ENCODE measurements at places on chromosomes 1 and 21. TPM values are rescaled to one million over a fixed set of nuclear protein-coding genes. Genes with fewer than 3 reads are reported as not detected.

The FAM72D gene
- 0.09 TPM for polyA plus RNA-seq

The NHLH1 gene
- polyA plus RNA-seq: 0.06 TPM

The SLAMF1 gene
- 0.19 TPM for polyA plus RNA-seq

The PCBP3 gene
- polyA plus RNA-seq: 0.51 TPM

The PPFIA4 gene
- 28.5 TPM for polyA plus RNA-seq

The HHIPL2 gene
- polyA plus RNA-seq: not detected

The BEND5 gene
- polyA plus RNA-seq: 9.1 TPM

The EBNA1BP2 gene
- 22.1 TPM for polyA plus RNA-seq

The LAMC2 gene
- 3.0 TPM for polyA plus RNA-seq

The HMCN1 gene
- 5.9 TPM for polyA plus RNA-seq

The RGS13 gene
- polyA plus RNA-seq: 0.15 TPM

The PAQR6 gene
- polyA plus RNA-seq: 0.39 TPM

The GUCA2B gene
- not detected for polyA plus RNA-seq

GRCh38 chr21:41477641-41478318 is 30.2 kb downstream of the TMPRSS2 start:
- no peak for DNase-seq

DNA sequence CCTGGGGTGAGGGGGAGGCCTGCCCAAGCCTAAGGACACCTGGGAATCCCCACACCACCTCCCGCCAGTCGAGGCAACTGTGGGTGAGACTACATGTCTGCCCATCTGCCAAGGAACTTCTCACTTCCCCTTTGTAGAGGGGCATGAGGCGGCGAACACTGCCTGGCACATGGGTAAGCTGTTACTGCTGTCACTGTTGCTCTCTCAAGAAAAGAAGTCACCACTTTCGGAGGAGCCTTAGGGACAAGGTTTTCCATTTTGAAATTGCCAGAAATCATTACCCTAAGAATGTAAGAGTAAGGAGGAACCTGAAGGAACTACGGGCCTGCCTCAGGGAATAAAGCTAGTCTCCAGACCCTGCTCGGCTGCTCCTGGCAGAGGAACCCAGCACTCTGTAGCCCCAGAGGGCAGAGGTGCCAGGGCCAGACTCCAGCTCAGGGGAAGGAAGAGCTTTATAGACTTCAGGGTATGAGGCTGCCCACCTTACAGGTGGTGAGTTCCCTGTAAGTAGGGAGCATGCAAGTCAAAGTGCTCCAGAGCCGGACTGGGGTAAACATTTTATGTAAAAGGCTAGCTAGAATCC is 23.3 kb downstream of the SLC2A1 start:
- no peak for DNase-seq

DNA sequence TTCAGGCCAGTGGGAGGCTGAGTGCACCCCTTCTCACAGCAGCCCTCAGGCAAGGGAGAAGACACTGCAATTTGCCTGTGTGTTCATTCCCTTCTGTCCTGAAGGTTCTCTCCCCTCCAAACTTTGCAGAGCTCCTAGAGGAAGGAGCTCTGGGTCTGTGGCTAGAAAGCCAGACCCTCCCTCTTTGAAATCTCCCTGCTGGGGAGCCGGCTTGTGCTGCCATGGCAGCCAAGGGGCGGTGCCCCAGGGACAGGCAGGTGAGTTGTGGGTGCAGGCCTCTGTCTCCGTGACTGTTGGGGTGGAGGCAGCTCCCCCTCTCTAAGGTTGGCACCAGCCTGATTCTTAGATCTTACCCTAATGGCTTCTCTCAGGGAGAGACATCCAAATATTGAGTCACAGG is 53.0 kb downstream of the OLFML2B start:
- no peak for DNase-seq

DNA sequence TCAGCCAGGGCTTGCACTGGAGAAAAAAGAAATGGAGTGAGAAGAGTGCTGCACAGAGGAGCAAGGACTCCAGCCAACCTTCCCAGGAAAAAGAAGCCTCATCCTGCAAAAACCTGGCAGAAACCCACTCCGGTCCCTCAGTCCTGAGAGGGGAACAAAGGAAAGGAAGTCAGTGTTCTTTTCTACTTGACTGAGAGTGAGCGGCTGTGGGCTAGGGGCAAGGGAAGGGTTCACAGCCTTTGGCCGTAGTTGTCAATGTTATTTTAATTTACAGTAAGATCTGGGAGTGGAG is 8.9 kb upstream of the GOLT1A start:
- DNase-seq: no peak

- no peak for DNase-seq
Measured at GRCh38 chr1:224747578-224747977, 131.5 kb downstream of the CNIH3 start.

DNA sequence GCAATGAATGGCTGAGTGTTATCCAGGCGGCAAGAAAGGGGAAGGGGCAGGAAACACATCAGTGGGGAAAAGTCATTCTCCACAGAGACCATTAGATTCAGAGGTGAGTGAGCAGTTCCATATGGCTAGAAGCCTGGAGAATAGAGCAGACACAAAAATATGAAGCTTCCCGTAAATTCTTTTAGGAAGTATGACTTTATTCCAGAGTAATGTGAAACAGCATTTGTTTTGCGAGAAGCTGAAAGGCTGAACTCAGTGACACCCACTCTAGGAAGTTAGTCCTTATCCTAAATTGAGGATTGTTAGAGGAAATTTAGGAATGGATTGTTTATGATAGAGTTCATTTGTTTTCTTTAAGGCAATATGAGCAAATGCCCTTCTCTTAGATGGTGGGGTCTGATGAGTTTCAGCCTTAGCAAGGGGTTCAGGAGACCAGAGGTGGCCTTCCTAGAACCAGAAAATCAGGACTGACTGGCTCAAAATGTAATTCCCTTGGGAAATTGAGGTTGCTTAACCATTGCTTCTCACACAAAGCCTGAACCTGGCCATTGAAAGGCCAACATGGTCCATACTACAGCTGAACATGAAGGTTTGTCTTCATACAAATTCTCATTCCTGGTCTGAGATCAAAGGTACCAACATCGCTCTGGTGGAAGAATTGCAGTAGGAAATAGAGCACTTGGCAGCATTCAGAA is 167.5 kb downstream of the TPR start:
- DNase-seq: no peak

- DNase-seq: peak; percentile 34
Measured at GRCh38 chr1:24541711-24542346, 14.1 kb upstream of the NCMAP start.

DNA sequence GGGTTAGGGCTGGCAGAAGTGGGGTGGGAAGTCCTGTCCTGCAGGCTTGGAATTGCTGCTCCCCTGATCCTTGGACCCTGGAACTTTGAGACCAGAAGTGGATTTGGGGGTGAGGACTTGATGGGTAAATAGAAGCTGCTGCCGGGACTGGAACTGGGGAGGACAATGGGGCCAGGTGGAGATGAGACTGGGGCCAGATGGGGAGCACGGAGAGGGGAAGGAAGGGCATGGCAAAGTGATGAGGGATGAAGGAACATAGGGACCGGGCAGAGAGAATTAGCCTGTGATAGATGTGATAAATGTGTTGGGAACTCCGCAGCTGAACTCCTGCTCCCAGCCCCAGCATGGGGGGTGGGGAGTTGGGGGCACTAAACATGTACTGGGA is 637 bp downstream of the NHLH1 start:
- no peak for DNase-seq

GRCh38 chr1:169345511-169345910 is 22.1 kb downstream of the NME7 start:
- DNase-seq: no peak

DNA sequence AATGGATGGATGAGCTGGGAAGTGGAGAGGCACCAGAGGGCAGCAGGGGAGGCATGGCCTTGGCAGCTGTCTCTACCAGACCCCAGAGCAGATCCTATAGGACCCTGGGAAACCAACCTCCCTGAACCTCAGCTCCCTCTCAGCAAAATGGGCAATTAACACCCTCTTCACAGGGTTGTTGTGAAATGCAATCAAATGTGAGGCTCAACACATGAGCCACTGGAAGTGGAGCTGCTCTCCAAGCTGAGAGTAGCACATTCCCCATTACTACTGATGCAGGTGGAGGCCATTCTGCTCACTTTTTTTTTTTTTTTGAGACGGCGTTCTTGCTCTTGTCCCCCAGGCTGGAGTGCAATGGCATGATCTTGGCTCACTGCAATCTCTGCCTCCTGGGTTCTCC is 6.5 kb upstream of the SYNC start:
- no peak for DNase-seq

- DNase-seq: no peak
Measured at GRCh38 chr21:38531591-38531990, 33.3 kb upstream of the ERG start.

DNA sequence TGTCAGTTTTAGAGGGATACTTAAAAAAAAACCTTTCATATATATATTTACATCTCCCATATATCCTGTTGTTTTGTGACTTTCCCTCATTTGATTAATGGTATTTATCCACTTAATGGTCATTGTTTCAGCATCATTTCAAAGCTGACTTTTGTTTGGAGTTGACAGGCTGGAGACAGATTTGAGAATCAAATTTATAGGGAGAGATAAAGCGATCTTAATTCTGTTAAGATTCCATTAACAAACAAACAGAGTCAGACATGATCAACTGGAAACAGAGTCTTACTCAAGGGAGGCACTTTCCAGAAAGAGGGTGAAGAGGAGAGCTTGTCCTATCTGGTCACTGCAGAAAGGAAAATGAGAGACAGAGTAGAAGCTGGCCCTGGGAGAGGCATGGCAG is 283.4 kb downstream of the TTLL7 start:
- DNase-seq: no peak

GRCh38 chr21:16554503-16554902 is 824.7 kb downstream of the USP25 start:
- peak; percentile 36 for DNase-seq

GRCh38 chr1:47569261-47569660 is 131.4 kb downstream of the FOXD2 start:
- DNase-seq: no peak
